ENCODE measurements at places on chromosomes 12 and 14. TPM values are rescaled to one million over a fixed set of nuclear protein-coding genes. Genes with fewer than 3 reads are reported as not detected.

The GYS2 gene
- not detected for total RNA-seq

DNA sequence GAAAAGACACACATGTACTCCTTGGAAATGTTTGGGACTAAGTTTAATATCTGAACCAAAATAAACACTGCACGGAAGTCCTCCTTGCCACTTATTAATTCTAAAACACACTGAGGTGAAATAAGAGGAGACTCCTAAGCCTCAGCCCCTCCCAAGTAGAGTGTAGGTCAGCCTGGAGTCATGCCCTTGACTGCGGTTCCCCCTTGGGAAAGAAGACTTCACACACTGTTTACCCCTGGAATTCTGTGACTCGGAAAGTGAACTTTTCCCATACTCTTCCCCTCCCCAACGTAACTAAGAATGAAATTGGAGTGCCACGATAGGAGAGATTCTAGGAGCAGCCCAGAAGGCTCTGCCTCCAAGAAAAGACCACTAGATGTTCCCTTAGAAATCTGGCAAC is 8.6 kb upstream of the TFCP2 start:
- peaks cover 4% of the 10 kb centered on the region for H3K27me3 ChIP-seq
- no peak overlapping the region for H3K4me3 ChIP-seq
- no peak for DNase-seq
- H3K36me3 ChIP-seq, result no peaks in the 10 kb centered on the region

GRCh38 chr12:99435095-99435791 is 212.3 kb upstream of the GARIN6 start:
- no peak overlapping the region for H3K27ac ChIP-seq
- H3K4me3 ChIP-seq, result no peak overlapping the region
- no peak for DNase-seq
- no peaks in the 10 kb centered on the region for H3K27me3 ChIP-seq
- H3K36me3 ChIP-seq, result no peaks in the 10 kb centered on the region

- no peak overlapping the region for H3K27ac ChIP-seq
- no peaks in the 10 kb centered on the region for H3K27me3 ChIP-seq
- peaks cover 1% of the 10 kb centered on the region for H3K36me3 ChIP-seq
Measured at GRCh38 chr12:99200711-99201384, 446.7 kb upstream of the GARIN6 start.

GRCh38 chr14:51331486-51332367 is 91.7 kb downstream of the TMX1 start:
- H3K4me1 ChIP-seq, result peaks cover 13% of the 10 kb centered on the region
- no peak overlapping the region for H3K4me3 ChIP-seq
- H3K36me3 ChIP-seq, result no peaks in the 10 kb centered on the region
- DNase-seq, result no peak

GRCh38 chr14:33754261-33754660 is 196.6 kb downstream of the EGLN3 start:
- no peak for DNase-seq
- H3K4me3 ChIP-seq, result no peak overlapping the region
- H3K27me3 ChIP-seq, result peaks cover 15% of the 10 kb centered on the region
- H3K36me3 ChIP-seq, result no peaks in the 10 kb centered on the region
- peak overlapping the region; percentile 33 for H3K27ac ChIP-seq

DNA sequence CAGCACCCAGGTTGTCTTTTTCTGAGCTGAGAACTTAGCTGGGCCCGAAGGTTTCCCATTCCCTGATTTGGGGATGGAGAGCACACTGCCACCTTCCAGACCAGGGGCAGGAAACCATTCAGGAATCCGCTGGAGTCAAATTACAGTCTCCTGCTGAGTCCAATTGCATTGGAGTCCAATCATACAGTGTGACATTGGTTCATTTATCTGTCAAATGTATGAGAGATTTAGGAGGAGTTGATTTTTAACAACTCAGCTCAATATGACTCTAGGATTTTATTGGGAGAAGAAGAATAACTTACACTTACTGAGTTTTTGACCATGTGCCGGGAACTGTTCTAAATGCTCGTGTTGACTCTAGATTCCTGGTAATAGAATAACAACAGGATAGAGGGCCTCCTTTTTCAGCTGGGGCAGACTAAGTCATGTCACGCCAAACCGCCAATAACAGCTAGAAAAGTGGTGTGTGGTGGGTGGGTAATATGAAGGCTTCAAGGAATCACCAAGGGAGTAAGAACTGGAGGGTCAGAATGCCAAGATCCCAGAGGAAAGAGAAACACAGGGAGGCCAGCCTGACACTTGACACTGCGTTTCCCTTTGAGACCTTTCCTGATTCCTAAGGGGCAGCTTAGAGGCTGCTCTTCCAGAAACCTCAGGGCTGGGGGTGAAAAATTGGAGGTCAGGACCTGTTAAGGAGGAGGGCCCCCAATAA is 11.5 kb downstream of the SYNDIG1L start:
- no peak overlapping the region for H3K27ac ChIP-seq
- peaks cover 12% of the 10 kb centered on the region for H3K27me3 ChIP-seq
- peaks cover 8% of the 10 kb centered on the region for H3K4me1 ChIP-seq
- H3K4me3 ChIP-seq, result no peak overlapping the region
- H3K36me3 ChIP-seq, result no peaks in the 10 kb centered on the region

DNA sequence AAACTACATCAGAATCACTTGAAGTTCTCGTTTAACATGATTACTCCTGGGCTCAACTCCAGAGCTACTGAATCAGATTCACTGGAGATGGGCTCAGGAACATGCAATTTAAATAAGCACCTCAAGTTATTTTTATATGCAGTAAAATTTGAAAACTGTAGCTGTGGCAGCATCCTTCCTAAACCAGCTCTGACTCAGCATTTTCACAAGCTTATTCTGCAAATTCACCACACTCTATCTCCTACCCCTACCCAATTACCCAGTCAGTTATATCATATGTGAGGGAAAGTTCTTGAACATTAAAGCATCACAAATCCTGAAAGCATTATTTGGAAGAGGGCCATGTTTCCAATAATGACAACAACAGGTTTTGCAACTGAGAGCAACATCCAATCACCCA is 24.2 kb upstream of the LRRC9 start:
- peaks cover 2% of the 10 kb centered on the region for H3K4me1 ChIP-seq
- no peaks in the 10 kb centered on the region for H3K36me3 ChIP-seq
- no peak for DNase-seq
